ENCODE measurements at places on chromosomes 5 and 9.

GRCh38 chr5:157778121-157778805 lies 34.8 kb downstream of the LSM11 start:
- no peak for DNase-seq

- DNase-seq = no peak
Observed at GRCh38 chr5:509611-510185, 14.6 kb downstream of the SLC9A3 start.

GRCh38 chr5:53482717-53483638 lies 2.5 kb downstream of the FST start:
- no peak for DNase-seq

DNA sequence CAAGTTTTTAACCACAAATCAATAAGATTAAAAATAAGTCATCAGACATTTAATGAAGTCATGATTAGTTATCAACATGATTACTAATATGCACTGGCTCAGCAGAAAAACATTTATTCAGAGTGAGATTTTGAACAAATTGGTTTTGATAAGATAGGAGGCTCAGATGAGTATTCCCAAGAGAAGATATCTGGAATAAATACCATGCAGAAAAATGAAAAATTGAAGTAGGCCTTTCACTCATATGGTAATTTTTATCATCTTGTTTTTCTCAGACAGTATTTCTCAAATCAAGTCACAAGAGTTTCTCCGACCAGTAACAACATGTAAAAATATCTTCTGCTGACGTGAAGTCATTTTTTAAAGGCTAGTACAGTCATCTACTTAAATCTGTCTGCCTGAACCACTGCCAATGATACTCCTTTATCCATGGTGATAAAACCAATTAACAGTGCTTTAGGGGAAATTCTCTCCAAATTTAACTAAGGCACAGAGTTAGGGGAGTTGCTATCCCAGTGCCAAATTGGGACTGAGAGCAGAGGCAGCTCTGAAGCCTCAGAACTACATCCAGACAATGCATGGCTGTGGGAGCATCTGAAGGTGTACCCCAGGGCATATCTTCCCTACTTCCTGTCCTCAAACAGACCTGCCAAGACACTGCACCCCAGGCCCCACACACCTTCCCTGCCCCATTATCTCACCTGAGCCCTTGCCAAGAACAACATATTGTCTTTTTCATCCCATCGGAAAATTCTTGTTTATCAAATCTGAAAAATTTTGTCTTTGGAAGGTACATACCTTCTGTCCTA lies 105.5 kb upstream of the TSLP start:
- no peak for DNase-seq

DNA sequence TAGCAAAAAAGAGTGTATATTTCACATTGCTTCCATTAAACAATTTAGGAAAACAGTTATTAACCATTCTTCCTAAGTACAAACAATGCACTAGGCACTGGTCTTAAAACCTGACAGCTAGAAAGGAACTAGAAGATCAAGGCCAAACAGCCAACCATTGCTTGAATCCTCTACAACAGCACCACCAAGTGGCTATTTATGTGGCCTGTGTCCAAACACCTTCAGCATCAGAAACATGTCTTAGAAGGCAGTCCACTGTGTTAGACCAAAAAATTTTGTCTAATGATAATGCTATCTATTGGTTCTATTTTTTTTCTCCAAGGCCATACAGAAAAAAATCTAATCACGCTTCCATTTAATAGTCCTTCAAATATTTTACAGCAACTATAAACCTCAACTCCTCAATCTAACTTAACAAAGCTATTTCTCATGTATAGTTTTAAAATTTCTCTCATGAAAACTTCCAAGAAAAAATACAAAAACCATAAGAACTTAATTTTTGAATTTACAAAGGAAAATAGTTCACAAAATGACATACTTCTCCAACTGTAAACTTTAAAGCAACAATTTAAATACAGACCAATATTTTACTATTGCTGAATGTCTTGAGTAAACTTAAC lies 36.1 kb downstream of the CAAP1 start:
- no peak for DNase-seq

DNA sequence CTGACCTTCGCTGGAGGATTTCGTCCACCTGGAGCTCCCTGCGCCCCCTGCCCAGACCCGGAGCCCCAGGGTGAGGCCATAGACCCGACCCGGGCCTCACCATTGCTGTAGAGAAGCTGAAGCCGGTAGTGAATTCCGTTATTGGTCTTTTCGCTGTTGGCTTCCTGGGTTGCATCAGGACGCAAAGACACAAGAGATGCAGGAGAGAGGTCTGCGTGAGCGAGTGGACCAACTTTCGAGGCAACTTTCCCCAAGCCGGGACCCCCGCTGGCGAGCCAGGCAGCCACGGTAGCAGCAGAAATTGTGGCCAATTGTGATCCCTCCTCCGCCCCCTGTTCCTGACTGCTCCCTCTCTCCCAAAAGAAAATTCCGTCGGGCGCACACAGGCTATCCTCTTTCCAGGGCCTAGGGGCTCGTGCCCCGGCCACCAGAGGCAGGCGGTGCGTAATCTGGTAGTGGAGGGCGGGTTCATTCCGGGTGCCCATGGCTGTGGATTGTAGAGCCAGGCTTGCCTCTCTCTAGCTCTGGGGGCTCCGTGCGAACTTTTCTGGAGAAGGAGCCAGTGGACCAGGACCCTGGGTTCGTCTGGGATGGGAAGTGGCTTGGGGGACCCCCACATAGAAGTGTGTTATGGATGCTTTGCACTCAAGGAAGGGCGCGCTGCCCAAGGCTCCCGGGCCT lies 3.3 kb downstream of the EBF1 start:
- DNase-seq = no peak

DNA sequence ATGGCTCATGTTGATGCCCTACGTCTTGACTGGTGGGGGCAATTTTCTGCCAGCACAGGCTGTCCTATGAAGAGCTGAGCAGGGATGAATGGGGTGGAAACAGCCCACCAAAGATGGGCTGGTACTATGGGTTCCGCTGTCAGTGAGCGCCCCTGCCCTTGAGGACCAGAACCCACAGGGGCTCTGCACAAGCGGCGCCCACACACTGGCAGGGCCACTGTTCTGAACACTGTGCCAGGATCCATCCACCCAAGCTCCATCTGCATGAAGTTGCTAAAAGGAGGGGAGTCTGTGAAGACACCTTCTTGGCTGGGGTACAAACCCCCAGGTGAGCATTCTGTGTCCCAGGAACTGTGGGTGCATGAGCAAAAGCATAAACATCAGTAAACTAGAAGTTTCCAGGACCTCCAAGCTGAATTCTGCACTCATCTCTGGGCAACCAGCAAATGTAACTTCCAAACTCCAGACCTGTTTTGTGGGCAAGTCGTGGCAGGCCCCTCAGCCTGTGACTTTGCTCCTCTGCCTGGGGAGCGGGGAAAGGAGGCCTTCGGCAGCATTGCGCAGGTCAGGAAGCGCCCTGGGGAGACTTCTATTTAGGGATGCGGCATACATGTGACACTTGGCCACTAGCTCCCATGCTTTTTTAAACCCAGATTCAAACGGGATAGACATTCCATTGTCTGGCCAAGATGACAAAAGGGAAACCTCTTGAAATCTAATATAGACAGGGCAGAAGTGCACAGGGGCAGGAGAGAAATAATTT lies 48.9 kb downstream of the PTPN3 start:
- DNase-seq = no peak

- no peak for DNase-seq
Observed at GRCh38 chr9:133237035-133237731, 28.1 kb upstream of the OBP2B start.

DNA sequence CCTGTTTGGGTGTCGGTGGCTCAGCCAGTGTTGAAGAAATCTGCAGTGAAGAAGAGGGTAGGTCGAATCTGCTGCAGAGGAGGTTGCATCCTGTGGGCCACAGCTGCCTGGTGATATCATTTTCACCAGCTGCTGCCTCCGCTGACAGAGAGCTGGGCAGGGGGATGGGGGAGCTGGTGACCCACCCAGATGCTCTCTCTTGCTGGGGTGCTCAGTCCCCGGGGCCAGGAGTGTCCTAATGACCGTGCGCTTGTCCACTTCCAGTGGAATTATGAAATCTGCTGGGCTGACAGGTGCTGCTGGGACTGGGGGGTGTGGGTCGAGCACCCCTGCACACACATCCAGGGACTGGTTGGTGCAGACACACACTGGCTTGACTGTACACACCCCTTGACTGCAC lies 83.2 kb upstream of the IRX4 start:
- no peak for DNase-seq

- DNase-seq = no peak
Observed at GRCh38 chr9:107759823-107760166, 270.2 kb upstream of the KLF4 start.

DNA sequence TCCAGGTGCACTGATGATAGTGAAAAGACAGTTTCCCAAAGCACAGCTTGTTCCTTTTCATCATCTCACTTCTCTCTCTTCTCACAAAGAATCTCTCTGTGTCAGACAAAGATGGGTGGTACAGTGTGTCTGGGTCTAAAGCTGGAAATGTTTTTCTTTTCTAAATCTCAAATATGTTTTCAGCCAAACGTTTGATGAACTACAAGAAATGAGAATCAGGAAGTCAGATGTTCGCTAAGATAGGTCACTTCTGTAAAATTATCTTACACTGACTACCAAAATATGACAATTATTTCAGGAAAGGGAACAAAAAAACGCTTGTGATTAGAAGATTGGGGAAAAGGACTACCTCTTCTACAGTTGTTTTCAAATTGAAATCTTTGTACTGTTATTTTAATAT lies 708.8 kb downstream of the PTPRD start:
- DNase-seq = no peak

DNA sequence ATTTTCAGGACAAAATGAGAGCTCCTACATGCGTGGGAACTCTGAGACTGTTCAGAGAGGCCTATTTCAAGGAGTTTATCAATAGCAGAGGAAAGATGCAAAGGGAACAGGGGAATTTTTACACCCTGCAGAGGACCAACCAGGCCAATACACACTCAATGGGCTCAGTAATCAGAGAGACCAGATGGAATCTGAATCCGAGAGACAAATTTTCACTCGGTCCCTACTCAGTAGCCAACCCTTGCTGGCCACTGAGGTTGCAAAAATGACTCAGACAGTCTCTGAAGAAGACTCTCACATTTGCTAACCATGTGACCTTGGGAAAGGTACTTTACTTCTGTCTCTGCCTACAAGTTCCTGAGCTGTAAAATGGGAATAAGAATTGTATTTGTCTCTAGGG lies 479.4 kb downstream of the CDK5RAP2 start:
- no peak for DNase-seq

DNA sequence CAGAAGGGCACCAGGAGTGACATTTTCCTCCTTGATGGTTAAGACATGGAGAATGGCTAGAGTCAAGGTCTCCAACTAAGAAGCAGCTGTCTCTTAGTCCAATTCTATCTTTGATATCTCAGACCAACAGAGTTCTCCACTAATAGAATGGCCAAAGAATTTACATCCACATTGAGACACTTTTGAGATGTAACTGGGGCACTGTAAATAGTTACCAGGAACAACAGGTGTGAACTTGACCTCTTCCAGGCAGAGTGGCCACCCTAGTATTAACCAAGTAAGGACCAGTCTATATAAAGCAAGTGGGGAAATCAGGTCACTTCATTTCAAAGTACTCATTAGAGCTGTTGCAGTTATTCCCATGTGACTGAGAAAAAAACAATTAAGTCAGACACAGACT lies 159.7 kb upstream of the RAD23B start:
- no peak for DNase-seq

- DNase-seq = no peak
Observed at GRCh38 chr9:110753731-110754231, 85.2 kb downstream of the MUSK start.

DNA sequence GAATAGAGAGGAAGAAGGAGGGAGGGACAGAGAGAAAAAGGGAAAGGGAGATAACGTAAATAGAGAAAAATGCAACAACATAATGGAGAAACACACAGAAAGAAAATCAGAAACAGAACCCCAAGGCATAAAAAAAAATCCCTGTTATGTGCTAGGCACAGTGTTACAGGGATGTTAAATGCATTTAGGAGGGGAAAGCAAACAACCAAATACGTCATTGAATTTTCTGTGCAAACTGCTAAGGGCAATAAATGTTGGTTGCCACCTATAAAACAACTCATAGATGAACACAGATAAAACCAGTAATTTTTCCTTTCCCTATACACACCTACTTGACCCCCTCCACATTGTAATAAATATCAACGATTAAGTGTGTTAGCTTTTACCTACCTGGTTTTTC lies 51.3 kb upstream of the ASTN2 start:
- no peak for DNase-seq

DNA sequence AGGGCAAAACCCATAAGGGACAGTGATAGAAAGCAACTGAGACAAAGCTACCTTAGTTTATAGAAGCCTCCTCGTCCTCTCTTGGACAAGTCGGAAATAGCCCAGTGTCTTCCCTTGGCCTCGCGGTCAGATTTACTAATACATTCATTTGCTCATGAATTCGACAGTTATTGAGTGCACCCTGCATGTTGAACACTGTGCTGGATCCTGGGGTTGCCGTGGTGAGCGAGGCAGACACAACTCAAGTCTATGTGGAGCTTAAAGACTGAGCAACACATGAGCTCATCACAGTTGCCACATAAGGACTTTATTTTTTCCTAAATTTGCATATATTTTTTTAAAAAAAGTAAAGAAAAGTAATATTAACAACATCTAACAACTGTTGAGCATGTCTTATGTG lies 411.1 kb upstream of the ITGA1 start:
- no peak for DNase-seq

GRCh38 chr5:74054139-74054538 lies 428.1 kb downstream of the ARHGEF28 start:
- DNase-seq = no peak

DNA sequence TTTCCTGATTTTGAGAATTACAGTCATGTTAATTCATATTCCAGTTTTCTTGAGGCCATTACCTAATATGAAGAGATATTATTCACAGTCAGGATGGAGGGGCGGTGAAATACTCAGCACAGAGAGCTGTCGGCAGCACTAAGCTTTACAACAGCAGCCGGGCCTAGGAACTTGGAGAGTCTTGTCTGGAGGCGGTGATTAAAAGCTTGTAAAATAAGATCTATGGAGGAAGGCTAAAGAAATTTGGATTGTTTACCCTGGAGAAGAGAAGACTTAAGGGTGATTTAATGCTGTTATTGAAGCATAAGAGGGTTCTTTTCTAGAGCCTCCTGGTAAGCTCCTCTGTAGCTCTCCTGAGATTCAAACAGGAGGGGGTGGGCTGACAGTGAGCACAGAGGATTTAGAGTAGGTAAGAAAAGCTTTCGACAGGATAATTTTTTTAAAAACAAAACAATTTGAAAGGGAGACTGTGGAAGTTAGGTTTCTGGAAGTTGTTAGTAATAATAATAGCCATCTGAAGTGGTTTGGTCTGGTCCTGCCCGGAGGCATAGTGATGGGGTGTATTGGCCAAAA lies 406.3 kb upstream of the ADAMTSL1 start:
- DNase-seq = no peak

Measured in activated gamma-delta T cell treated with anti-CD3 and anti-CD28 coated beads, Interleukin-2, amount 50 U/mL, for 16 hours (primary cell).